ENCODE measurements at places on chromosomes 7 and 10.

DNA sequence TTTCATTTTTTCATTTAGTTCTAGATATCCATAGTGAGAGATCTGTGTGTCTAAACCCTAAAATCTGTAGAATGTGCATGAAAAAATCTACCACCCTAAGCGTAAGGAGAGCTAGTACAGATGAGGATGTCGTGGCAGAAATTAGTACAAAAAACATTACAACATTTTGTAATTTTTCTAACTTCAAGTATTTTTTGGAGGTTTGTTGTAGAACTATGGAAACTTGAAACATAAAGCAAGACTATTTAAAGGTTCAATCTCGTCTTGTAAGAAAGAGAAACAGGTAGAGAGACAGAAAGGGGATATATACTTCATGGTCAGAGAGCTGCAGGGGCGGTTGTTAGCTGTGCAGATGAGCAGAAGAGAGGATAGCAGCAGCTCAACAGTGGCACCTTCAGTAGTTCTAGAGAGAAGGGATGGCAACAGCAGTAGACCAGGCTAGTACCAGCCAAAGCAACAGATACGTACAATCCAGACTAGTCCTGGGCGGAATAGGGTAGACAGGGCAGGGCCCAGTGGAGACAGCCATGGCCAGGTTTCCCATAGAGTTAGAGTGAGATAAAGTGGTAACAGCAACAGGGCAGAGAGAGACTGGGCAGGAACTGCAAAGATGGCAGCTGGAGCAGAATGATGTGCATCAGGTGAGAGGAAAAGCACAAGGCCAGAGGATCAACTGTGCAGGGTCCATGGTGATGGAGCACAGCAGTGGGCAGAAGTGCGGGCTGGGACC is 145.2 kb downstream of the FRMD4A start:
- no peak for DNase-seq

GRCh38 chr10:24382979-24383663 is 174.2 kb downstream of the KIAA1217 start:
- DNase-seq, result no peak

- no peak for DNase-seq
These were observed 1.8 kb upstream of the LDB3 start for GRCh38 chr10:86666538-86666937.

DNA sequence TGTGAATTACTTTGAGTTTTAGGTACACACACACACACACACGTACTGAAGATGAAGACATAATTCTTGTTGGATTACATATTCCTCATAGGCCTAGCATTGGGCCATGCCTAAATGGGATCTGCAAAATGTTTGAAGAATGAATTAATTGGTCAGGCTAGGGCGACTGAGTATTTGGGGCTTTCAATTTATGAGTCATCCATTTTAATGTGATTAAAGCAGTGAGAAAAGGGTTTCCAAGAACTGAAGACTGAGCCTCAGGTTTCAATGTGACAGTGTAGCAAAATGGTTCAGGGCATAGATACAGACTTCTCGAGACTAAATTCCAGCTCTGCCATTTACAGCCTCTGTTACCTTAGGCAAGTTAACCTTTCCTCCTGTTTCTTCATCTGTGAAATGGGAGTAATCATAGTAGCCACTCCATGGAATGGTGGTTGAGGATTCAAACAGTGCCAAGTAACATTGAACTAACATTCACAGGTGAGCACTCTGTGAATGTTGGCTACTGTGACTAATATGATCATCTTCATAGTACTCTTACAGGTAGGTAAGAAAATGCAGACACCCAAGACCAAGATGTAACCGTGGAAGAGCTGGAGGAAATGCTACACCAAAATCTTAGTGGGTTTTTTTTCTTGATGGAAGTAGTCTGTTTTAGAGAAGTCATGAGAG is 7.6 kb downstream of the BPGM start:
- DNase-seq, result no peak

GRCh38 chr7:2962865-2963264 is 80.8 kb downstream of the CARD11 start:
- DNase-seq, result no peak

- DNase-seq, result no peak
These were observed 123.9 kb downstream of the COL26A1 start for GRCh38 chr7:101486433-101487104.

- DNase-seq, result no peak
These were observed 41.9 kb upstream of the OGDHL start for GRCh38 chr10:49803988-49804387.

DNA sequence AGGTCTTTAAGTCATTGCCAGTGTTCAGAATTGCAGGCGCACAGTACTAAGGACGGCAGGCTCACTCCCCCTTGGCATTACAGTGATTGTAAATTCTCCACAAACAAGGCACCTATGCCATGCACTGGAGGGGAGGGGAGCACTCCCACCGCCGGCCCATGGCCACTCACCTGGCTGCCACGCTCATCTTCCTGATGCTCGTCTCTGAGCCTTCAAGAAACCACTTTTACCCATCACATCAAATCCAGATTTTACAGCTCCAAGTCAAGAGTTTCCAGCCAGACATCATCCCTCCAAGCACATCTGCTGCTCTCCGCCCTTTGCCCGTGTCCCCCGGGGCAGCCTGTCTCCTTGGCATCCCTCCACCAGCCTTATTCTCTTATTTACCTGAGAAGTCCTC is 350.2 kb upstream of the SHH start:
- no peak for DNase-seq

Data from activated CD8-positive, alpha-beta memory T cell treated with anti-CD3 and anti-CD28 coated beads for 1 hour (primary cell).